ENCODE measurements at places on chromosomes 6 and 20. TPM values are rescaled to one million over a fixed set of nuclear protein-coding genes. Genes with fewer than 3 reads are reported as not detected.

DNA sequence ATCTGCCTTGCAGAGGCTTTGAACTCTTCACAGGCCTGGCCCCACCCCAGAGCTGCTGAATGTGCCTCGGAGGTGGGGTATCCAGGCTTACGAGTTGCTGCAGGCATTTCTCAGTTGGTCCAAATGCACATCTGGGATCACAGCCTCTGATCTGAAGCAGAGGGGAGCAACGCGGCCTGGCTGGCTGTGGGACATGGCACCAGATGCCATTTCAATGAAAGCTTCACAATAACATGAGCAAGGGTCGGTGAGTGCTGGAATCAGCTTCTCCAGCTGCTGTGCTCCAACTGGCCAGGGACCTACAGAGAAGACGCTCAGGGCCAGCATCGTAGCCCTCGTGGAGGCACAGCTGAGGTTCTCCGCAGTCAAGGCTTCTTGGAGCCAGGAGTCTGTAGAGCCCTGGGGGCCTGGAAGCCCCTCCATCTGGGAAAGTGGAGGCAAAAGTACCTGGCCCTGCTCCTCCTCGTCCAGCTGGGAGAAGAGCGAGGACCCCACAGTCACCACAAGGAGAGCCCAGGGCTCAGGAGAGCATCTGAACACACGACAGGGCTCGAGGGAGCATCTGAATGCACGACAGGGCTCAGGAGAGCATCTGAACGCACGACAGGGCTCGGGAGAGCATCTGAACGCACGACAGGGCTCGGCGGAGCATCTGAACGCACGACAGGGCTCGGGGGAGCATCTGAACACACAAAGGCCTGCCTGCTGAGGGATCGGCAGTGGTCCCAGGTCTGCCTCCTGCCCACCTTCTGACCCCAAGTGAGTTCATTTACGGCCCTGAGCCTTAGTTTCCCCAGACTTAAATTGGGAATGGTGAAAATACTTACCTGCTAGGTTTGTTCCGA lies 165.2 kb downstream of the DLL1 start:
- DNase-seq: no peak

DNA sequence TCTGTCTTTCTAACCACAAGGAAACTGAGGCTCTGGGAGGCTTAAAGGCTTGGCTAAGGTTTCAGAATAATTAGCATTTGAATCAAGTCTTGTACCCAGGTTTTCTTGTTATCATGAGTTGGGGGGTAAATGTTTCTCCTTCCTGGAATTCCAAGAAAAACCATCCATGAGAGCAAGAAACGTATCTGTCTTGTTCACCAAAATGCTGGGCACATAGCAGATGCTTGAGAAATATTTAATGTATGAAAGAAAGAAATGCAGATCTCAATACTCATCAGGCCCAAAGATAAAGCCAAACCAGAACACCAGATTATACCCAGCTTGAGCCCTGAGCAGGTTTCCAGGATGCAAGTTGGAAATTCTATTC lies 164.6 kb downstream of the CLIC5 start:
- DNase-seq: no peak

- DNase-seq: no peak
Measured at GRCh38 chr6:12952318-12952717, 235.8 kb downstream of the PHACTR1 start.

SRXN1 gene
- 6.2 TPM for total RNA-seq

DNA sequence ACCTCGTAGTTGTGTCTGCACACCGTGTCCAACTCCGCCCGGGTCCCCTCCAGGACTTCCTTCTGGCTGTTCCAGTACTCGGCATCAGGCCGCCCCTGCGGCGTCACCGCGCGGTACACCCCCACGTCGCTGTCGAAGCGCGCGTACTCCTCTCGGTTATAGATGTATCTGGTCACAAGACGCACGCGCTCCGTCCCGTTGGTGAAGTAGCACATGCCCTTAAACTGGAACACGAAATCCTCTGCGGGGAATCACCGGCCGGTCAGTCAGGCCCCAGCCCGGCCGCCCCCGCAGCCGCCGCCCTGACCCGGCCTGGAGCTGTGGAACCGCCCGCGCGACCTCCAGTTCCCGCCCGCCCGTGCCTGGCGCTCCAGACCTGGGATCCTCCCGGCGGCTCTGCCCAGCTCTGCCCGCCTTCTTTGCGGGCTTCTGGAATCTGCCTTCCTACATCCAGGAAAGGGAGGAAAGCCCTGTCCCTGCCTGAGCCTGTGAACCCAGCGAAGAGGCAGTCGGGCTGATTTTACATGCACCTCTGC lies 1.6 kb downstream of the HLA-DQB1 start:
- no peak for DNase-seq

STMND1 gene
- total RNA-seq: not detected

Data from skin of body (tissue), 3 donors.